CD4-positive, alpha-beta T cell treated with Interleukin-10 for 1 hour (primary cell): ENCODE measurements at places on chromosomes 16 and 17.

DNA sequence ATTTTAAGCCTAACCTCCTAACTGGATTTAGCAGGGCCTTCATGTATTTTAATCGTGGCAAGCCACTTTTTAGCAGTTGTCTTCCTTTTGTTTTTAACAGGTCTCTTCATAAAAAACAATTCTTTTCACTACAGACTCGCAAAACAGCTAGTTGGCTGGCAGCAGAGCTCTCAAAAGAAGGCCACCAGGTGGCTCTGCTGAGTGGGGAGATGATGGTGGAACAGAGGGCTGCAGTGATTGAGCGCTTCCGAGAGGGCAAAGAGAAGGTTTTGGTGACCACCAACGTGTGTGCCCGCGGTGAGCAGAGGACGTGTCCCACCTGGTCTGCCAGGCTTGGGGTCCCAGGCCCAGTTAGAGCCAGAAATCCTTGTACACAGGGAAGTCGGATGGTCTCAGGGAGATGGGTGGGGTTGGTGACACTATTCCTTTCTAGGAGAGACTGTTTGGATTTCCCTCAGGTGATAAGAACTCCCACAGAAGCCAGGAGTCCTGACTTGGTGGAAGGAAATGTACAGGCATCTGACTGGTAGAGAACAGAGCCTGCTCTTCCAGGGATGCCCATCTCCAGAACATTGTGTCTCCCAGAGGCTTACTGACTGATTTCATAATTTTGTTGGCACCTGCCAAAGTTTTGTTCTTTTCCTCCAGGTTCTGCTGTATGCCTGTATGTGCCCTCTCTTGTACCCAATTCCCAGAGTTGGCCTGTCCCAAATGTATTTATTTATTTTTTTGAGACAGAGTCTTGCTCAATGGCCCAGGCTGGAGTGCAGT, 14.9 kb upstream of the DDX19A start:
- peak; percentile 25 for DNase-seq

GRCh38 chr17:46733837-46734475, 84.5 kb downstream of the WNT3 start:
- DNase-seq: no peak

- no peak for DNase-seq
Observed at GRCh38 chr16:86171329-86171728, 272.4 kb downstream of the IRF8 start.

GRCh38 chr17:75847614-75848522, 3.7 kb upstream of the UNC13D start:
- no peak for DNase-seq

- DNase-seq: no peak
Observed at GRCh38 chr16:22660441-22661160, 149.9 kb downstream of the NPIPB5 start.

DNA sequence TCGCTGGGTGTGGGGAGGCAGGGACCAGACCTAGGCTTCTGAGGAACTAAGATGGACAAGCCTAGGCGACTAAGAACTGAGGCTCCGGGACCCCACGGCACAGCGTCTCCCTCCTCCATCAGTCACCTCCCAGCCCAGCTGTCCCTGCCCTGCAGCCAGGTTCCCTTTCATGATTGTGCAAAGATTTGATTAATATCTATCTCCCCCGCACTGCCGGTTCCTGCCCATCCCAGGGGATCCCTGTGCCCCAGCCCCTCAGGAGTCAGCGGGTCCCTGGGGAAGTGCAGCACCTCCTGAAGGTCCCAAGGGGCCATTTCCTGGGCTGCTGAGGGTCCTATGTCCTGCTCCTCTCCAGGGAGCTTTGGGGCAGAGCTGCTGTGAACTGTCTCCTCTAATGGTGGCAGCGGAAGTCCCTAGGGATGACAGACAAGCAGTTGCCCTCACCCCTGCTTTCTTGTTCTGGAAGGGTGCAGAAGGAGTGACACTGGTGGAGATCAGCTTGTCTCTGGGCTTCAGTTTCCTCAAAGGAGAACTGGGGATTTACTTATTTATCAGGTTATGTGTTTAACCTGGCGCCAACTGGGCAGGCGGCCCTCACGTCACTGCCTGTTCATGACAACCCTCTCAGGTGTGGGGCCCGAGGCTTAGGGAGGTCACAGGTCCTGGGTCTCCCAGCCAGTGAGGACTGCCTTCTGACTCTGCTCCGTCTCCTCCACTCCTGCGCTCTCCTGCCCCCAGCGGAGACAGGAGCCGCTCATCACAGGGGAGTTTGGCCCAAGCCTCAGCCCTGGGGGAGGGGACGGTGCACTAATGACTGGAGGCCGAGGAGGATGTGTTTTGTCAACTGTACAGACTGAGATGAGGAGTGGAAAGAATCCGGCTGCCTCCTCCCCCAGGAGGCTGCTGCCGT, 1.9 kb upstream of the C16orf74 start:
- DNase-seq: no peak

DNA sequence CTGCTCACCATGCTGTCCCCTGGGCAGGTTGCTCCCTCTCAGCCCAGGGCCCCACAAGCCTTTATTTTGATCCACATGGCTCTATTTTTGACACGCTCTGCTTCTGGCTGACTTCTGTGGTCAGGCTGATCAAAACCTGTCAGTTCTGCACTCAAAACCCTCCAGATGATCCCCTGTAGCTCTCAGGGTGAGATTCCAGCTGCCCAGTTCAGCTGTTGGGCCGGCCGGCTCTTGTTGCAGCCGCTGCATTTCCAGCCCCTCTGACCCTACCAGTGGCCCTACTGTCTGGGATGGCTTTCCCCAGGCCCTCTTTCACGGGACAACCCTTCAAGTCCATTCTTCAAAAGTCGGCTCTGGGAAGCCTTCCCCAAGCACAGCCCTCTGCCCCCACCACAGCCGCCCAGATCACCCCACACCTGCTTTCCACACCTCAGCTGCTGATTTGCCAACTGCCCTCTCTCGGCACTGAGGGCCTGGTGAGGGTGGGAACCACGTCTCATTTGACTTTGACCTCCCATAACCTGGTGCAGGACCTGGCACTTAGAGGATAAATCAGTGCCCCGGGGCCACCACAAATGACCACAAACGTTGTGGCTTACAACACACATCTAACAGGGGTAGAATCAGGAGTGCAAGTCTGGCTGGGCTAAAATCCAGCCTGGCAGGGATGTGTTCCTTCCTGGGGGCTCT, 16.3 kb upstream of the CACNG4 start:
- no peak for DNase-seq

DNA sequence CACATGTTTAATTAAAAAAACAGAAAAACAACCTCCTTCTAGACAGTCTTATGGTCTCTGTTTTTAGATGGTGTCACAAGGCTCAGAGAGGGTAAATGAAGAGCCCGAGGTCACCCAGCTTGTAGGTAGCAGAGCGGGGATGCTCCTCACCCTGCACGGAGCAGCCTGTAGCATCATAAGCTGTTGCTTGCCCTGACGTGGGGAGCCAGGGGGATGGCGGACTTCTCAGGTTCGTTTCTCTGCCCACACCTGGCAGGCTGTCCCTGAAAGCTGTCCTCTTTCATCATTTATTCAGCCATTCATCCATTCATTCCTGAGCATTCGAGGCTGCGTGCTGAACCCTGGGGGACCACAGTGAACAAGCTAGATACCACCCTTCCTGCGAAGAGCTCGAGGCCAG, 75.7 kb upstream of the KSR1 start:
- DNase-seq: no peak

- DNase-seq: no peak
Observed at GRCh38 chr17:55722016-55722736, 488 bp downstream of the TMEM100 start.

DNA sequence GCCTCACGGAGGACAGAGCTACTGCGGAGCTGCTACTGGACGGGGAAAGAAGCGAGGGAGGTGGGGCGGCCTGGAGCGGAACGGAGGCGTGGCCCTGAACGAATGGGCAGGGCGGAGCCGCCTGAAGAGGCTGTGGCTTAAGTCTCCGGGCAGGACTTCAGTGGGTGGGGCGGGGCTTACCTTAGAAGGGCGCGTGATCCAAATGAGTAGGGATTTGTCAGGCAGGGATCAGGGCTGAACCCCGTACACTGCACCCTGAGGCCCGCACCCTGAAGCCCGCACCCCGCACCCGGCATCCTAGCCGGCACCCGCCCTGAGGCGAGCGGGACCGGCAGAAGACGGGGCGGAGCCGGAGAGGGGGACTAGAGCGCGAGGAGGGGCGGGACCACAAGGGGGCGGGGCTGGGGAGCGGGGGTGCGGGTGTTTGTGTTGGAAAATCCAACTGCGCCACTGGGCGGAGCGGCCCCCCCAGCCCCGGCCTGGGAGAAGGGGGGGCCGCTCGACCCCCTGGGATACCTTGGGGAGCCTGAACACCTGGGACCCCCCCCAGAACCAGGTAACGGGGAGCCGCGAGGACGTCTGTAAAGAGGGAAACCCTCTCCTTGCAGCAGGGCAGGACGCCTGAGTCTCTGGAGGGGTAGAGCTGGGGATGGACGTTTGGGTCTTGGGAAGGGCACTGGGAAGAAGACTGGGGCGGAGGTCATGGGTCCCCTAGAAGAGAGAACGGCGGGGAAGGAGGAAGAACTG, at the start of gene KDM6B:
KDM6B (plus strand) TSS at position 423 of the 747 bp plus-strand sequence. CDS start 11,338 bp downstream, outside the sequence.
- DNase-seq: peak; percentile 89

DNA sequence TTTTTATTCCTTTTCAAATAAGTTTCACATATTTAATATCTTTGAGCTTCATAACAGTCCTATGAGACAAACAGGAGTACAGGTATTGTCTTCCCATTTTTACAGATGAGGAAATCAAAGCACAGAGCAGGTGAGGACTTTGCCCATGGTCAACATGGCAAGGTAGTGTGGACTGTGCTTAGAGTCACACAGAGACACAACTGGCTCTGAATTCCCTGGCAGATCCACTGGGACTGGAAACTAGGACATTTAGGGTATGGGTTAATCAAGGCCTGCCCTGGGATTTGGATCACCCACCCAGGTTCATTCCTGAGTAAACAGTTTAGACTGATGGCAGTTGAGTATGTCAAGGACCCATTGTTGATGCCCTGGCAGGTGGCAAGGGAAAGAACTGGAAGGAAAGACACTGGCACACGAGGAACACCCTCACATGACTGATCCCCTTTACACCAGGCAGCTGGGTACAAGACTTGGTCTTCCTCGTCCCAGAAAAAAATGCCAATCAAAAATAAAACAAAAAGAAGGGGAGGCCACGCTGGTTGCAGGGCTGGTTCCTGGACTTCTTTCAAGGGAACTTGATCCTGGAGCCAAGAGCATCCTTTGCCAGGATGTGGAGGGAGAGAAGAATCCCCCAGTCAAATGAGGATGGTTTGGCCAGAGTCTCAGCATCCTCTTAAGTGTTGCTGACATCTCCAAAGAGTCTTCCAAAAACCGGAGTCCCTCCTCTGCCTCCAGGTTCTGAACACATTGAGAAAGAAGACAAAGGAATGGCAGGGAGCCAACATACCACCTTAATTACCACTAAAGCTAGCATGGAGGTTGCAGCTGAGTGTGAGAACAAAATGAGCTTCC, 34.9 kb downstream of the CHD9 start:
- no peak for DNase-seq
